ENCODE measurements at places on chromosomes 4 and X.

DNA sequence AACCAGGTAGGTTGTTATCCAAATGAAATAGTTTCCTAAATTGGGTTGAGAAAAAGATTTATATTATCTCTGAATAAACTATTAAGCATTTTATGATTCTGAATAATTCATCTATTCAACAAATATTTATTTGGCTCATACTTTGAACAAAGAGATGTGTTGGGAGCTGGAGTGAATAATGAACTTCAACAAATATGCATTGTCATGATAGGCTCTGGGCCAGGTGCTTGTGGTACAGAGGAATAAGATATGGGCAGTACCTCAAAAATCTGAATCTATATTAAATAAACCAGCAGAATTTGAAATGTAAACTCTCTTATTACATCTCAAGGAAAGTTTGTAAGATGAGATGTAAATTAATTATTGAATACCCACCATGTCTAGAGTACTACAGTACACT lies 75.7 kb upstream of the DCLK2 start:
- no peak for DNase-seq

GRCh38 chr4:92381616-92382015 lies 77.8 kb downstream of the GRID2 start:
- DNase-seq: no peak

- DNase-seq: no peak
Measured at GRCh38 chr4:33422656-33423055, 2702.5 kb downstream of the PCDH7 start.

DNA sequence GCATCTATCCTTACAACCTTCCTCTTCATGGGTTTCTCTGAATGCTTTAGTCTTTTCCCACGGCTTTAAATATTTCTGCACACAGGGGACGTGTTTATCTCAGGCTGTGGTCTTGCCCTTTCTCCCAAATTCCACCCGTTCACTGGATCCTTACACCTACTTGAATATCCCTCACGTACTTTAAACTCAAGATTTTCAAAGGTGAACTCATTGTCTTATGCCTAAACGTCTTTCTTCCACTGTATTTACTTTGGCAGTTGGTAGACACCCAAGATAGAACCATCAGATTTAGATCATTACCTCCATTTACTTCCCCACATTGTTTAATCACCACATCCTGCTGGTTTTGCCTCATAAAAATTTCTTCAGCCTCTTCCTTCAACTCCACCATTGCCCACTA lies 269.2 kb downstream of the CBLL2 start:
- no peak for DNase-seq

DNA sequence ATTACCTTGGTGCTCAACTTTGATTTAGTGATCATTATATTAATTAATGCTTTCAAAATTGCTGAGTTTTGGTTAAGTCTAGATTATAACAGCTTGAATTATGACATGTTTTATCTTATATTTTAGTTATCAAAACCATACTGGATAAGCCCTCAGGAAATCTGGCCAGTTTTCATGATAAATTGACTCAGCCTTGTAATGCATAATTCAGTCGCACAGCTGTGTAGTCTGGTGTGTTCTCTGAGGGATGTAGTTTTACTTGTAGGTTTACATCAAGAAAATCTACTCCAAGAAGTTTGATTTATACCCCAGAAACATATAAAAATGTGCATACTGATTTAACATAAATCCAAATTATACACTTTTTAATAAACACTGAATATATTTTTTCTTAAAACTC lies 477.5 kb downstream of the SPRY1 start:
- no peak for DNase-seq

GRCh38 chrX:130165181-130165702 lies 399 bp downstream of the AIFM1 start:
- no peak for DNase-seq
